ENCODE measurements at places on chromosomes 5 and 9.

- no peak for DNase-seq
These were observed 128.9 kb downstream of the LRRC70 start for GRCh38 chr5:62707563-62707962.

GRCh38 chr5:72441862-72442540 lies 65.2 kb downstream of the ZNF366 start:
- no peak for DNase-seq

DNA sequence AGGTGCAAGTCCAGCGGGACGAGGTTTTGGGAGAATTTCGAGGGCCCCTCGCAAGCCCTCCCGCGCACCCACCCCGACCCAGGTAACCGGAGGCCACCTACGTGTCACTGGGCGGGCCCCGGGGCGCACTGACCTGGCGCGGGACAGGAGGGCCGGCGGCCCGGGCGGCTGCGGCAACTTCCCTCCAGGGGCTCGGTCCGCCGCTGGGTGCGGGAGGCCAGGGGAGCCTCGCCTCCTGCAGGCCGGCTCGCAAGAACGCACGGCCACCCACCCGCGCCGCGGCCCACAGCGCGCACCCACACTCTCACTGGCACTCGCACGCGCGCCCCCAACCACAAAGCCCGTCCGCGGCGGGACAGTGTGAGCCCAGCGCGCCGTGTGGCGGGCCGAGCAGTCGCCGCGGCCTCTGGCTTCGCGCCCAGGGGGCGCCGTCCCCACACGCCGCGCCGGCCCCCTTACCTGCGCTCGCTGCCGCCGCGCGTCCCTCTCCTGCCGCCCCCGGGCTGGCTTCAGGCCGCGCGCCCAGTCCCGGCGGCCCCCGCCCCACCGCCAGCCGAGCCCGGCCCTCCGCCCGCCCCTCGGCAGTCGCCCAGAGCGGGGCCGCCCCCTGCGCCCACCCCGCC lies 451 bp downstream of the LPAR1 start:
- no peak for DNase-seq

GRCh38 chr5:118791926-118792734 lies 196.2 kb downstream of the DTWD2 start:
- peak; percentile 41 for DNase-seq

DNA sequence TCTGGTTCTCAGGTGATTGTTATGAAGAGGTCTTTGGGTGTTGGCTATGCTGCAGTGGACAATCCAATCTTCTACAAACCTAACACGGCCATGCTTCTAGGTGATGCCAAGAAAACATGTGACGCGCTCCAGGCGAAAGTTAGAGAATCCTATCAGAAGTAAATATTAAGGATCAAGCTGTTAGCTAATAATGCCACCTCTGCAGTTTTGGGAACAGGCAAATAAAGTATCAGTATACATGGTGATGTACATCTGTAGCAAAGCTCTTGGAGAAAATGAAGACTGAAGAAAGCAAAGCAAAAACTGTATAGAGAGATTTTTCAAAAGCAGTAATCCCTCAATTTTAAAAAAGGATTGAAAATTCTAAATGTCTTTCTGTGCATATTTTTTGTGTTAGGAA lies 101.3 kb downstream of the NNT start:
- no peak for DNase-seq

DNA sequence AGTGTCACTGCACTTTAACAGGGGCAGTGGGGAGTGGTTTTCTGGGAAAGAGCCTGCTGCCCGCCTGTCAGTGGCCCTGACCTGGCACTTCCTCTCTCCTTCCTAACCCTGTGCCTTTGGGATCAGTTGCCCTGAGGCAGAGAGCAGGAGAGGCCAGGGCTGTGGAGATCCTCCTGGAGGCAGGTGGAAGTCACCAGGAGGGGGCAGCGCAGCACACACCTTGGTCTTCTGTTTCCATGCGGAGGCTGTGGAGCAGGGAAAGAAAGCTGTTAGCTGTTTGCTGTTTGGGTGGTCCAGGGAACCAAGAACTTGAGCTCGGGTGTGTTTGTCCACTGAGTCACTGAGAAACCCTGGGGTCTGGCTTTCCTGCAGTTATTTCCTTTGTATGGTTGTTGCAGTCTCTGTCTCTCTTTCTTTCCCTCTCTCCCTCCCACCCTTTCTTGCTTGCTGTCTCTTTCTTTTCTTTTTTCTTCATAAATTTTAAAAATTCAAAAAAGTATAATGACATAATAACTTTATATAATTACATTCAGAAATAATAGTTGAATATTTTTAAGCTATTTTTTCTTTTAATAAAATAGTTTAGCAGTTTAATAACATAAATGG lies 28.1 kb downstream of the NTRK2 start:
- peak; percentile 45 for DNase-seq

DNA sequence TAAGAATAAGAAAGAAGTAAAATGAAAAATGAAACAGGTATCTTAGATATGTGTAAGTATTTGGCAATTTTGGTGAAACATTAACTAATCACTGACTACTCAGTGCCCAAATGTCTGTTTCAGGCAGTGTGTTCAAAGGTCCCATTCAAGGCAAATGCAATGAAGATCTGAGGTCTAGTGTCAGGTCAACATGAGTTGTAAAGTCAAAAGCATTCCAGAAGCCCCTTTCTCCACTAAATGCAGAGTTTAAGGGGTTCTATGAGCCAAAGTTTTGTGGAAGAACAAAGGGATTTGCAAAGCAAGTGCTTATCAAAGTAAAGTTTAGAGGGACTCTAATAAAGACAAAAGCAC lies 71.0 kb upstream of the GPBP1 start:
- no peak for DNase-seq

GRCh38 chr5:53985796-53986195 lies 324.6 kb downstream of the ARL15 start:
- no peak for DNase-seq

- no peak for DNase-seq
These were observed 158.9 kb downstream of the HINT1 start for GRCh38 chr5:131005963-131006684.

GRCh38 chr9:76365028-76365427 lies 29.2 kb downstream of the RFK start:
- DNase-seq, result no peak

GRCh38 chr5:21058289-21058688 lies 1070.3 kb upstream of the CDH18 start:
- DNase-seq, result no peak

DNA sequence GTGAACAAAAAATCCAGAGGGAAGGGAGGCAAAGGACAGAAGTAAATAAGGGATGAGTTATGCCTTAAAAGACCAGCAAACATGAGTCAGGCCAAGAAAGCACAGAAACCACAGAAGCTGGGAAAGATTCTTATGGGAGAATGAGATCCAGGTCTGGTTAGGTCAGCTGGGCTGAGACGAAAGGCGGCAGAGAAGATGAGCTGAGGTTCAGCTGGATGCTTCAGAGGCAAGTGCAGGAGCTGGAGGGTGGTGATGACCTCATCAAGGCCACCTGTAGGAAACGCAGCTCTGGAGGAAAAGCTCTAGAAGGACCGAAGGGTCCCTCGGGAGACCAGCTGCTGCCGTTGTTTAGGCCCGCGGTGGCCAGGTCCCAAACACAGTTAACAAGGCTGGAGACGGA lies 152.0 kb downstream of the MYO10 start:
- no peak for DNase-seq

- no peak for DNase-seq
These were observed 714.2 kb upstream of the C9orf72 start for GRCh38 chr9:28287455-28287854.

GRCh38 chr9:131610231-131610761 lies 65.0 kb downstream of the PRRT1B start:
- DNase-seq, result no peak

DNA sequence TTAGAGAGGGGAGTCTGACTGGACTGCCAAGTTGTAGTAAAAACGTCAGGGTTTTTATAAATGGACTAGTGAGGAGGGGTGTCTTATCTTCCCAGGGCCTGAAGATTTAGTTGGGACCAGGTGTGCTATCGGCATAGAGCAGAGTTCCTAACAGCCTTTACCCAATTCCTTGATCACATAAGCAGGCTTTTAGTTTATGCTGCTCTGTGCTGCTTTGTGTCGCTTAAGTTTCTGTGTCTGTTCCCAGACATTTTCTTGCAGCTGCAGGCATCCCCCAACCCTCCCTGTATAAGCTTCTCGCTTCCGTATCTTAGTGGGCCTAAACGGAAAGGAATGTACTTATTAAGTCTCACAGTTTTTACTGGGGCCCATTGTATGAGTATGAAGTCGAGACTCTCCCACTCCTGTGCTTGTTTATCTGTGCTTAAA lies 2.6 kb upstream of the SMC5 start:
- no peak for DNase-seq

GRCh38 chr9:125626187-125626586 lies 80.8 kb downstream of the MAPKAP1 start:
- no peak for DNase-seq

DNA sequence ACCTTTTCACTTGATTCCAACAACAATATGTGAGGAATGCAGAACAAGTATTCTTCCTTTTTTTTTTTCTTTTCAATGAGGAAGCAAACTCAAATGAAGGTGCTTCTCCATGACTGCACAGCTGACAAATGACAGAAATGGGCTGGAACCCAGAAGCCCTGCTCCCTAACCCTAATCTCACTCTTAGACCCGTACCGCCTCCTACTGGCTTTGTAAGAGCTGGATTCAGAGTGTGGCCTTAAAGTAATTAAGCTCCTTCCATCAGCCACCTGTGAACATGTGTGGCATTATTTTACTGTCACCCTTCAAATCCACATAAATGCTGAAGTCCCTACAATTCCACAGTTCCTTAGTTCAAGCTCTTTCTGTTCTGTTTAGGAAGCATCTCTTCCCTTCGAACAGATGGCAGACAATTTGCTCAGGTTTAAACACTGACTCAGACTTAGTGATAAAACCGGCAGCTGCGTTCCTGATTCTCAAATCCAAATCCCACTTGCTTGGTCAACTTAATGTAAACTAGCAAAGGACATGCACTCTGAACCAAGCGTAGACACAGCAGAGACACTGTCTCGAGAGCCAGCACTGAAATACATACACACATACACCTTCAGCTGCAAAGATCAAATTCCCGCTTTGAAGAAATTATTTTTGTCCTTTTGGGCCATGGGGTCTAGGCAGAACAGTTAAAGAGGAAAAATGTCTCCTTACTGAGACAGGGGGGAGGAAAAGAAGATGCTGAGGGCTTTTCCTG lies 316.7 kb upstream of the TLE4 start:
- DNase-seq, result no peak

GRCh38 chr9:13568405-13568804 lies 288.9 kb upstream of the MPDZ start:
- DNase-seq, result peak; percentile 74

DNA sequence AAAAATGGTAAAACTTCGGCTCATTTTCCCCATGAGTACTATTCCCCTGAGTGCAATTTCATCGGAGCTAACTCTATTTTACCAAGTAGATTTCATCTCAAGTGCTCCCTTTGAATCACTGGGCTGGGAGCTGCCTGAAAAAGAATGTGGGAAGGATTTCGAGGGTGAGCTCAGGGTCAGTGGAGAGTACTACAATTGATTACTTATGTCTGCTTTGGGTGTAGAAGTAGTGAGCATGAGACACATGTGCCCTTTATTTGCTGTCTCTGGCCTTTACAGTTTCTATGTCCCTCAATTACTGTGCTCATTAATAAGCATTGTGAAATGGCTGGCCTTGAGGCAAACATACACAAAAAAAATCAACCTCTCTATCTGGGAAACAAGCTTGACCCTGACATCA lies 172.7 kb upstream of the RFX3 start:
- DNase-seq, result no peak

GRCh38 chr9:110894731-110895130 lies 143.5 kb downstream of the LPAR1 start:
- DNase-seq, result no peak

Data from NCI-H774 (cell line).